Hematopoietic multipotent progenitor cell treated with erythropoietin and hydrocortisone succinate and interleukin-3 and kit ligand, for 8 days (in vitro differentiated cells): ENCODE measurements at places on chromosomes 12 and 14.

DNA sequence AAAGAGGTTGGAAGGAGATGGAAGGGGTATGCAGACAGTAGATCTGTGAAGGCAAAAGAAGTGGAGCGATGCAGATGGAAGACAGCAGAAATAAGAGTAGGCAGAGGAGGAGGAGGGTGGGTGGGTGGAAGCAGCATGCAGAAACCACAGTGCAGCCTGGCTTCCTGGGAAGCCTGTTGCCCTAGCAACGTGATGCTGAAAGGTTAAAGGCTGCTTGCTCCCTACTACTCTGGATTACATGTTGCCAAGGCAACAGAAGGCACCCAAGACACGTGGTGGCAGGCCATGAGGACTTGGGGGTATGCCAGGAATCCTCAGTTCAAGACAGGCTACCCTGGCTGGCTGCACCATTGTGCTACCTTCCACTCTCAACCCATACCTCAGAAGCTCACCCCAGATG is 129.6 kb downstream of the GRIN2B start:
- no peak for DNase-seq

DNA sequence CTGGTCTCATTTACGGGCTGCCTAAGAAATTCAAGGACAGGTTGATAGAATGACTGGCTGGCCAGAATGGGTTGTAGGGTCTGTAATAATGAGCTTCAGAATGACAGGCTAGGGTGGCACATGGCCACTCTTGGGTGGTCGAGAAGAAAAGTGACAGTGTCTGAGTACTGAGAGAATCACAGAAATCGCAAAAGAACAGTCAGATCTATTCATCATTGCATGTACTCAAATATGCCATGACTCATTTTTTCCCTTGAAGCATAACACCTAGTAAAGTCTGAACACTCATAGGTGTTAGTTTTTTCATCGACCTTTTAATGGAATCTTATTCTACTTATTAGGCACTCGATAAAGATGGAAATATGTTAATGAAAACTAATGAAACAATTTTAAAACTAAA is 37.8 kb upstream of the SEL1L start:
- no peak for DNase-seq

DNA sequence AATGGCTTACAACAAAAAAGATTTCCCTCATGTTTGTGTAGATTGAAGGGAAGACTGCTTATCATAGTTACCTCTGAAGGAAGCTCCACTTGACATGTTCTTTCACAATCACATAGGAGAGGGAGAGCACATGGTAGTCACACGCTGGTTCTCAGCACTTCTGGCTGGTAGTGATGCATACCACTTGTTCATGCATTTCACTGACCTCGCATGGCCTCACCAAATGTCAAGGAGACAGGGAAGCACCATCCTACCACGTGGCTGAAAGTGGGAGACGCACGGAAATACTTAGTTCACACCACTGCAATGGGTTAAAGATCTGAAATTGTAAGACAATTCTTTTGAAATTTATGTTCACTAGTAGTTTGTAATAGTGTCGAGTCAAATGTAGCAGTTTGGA is 74.0 kb downstream of the PDE3A start:
- no peak for DNase-seq

DNA sequence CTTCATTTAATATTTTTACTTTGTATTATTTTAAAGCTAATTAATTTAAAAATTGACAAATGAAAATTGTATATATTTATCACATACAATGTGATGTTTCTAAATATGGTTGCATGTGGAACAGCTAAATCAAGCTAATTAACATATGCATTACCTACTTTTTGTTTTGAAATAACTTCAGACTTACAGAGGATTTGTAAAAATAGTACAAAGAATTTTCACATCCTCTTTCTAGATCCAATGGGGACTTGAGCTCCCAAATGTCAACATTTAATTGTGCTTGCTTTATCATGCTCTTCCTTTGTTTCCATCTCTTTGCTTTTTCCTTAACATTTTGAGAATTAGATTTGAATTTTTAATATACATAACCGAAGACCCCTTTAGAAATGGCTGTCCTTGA is 6.6 kb downstream of the DCD start:
- DNase-seq, result no peak
